T follicular helper cell (primary cell): ENCODE measurements at places on chromosomes 4 and X.

GRCh38 chrX:3653111-3653510 is 60.3 kb downstream of the PRKX start:
- DNase-seq: no peak

GRCh38 chr4:175090116-175090515 is 172.0 kb downstream of the ADAM29 start:
- no peak for DNase-seq

- no peak for DNase-seq
Measured at GRCh38 chr4:76822303-76822702, 75.6 kb downstream of the SOWAHB start.

GRCh38 chrX:13046141-13046855 is 1.9 kb upstream of the FAM9C start:
- no peak for DNase-seq

- no peak for DNase-seq
Measured at GRCh38 chr4:107740381-107740780, 20.3 kb upstream of the PAPSS1 start.

DNA sequence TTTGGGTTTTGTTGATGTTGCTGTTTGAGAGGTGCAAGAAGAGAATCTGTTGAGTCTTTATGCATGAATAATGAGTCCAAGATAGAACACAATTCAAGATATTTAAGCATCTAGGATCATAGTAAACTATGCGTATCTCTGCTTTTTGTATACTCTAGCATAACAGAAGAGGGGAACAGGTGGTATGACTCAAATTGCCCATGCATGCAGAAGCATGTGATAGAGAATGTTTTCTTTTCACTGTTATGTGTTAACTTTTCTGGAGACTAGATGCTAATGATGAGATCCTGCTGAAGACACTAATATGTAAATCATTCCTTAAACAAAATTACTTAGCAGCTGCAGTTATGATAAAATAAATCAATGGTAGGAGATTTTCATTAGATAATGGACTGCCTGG is 165.3 kb upstream of the FTHL17 start:
- no peak for DNase-seq

DNA sequence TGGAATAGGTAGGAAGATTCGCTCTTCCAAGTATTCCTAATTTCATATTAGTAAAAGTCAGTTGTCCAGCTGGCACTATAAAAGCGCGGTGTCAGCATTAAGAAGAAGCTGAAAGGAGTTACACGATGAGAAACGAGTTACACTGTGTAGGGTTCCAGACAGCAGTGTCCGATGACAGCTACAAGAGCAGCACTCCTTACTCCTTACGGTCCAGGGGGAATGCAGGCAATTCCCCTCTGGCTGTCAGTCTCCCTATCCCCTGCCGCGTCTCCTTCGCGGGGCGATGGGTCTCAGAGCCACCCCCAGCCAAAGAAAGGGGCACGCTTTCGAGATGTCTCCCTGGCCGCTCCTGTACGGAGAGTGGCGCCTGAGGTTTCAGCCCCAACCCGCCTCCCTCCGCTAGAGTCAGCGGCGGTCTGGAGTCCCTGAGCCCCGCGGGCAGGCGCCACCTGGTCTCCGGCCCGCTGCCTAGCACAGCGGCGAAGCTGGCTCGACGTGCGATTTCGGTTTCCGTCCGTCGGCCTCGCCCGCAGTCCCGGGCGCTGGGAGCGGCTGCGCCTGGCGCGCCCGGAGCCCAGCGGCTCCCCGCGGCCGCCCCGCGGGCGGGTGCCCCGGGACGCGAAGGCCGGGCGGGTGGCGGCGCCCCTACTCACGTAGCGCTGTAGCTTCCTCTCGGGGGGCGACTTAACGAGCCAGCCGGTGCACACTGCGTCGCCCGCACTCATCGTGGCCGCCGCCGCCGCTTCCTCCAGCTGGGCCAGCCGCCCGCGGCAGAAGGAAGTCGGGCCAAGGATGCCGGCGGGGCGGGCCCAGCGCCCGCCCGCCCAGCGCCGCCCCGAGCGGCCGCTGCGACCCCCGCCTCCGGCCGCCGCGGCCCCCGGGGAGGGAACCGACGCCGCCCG is at the start of gene GAB3:
GAB3 (minus strand) TSS at position 777 of the 902 bp plus-strand sequence; CDS start at position 725, 52 bp downstream.
- DNase-seq: no peak

DNA sequence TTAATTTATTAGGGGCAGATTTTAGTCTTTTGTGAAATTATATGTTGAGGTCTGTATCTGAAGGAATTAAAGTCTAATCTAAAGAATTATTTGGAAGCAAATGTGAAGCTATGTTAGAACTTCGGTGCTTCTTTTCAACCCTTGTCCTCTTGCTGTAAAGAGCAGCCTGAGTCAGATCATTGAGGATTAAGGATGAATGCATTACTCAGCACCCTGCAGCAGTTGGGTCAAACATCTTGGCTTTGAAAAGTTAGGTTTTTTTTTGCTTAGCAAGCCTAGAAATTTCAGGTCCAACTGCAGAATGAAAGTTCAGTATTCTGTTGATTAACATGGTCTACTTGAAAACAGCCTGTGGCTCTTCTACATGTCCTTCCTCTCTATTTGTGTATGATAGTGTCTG is 57.6 kb downstream of the SLC4A4 start:
- no peak for DNase-seq

GRCh38 chrX:74536832-74537371 is 77.5 kb downstream of the RLIM start:
- DNase-seq: no peak

- no peak for DNase-seq
Measured at GRCh38 chr4:8192748-8193738, 6.0 kb upstream of the SH3TC1 start.

- DNase-seq: no peak
Measured at GRCh38 chr4:69714086-69714485, 46.3 kb downstream of the SULT1B1 start.

DNA sequence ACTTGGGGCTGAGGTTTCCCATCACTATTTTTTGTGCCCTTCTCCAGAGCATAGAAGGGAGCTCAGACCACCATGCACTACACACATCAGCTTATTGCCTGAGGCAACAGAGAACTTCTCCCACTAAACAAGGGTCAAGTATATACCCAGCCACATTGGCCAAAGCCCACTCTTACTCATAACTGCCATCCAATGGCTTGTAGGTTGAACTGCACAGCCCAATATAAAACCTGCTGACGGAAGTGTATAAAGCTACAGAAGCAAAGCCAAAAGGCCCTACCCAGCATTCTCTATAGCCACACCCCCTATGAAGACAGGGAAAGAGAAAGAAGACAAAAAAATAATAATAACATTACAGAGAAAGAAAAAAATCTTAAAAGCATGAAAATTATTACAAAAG is 139.7 kb downstream of the LRBA start:
- DNase-seq: no peak

GRCh38 chrX:127764674-127765073 is 287.5 kb downstream of the ACTRT1 start:
- no peak for DNase-seq

GRCh38 chrX:2284601-2285000 is 216.2 kb downstream of the DHRSX start:
- DNase-seq: no peak

- no peak for DNase-seq
Measured at GRCh38 chr4:139501527-139501926, 47.6 kb downstream of the RAB33B start.

GRCh38 chr4:89072921-89073320 is 15.9 kb upstream of the FAM13A start:
- DNase-seq: no peak

GRCh38 chr4:184472614-184473498 is 1.5 kb downstream of the IRF2 start:
- DNase-seq: peak; percentile 16

- DNase-seq: no peak
Measured at GRCh38 chrX:47202316-47202715, 8.7 kb downstream of the UBA1 start.

DNA sequence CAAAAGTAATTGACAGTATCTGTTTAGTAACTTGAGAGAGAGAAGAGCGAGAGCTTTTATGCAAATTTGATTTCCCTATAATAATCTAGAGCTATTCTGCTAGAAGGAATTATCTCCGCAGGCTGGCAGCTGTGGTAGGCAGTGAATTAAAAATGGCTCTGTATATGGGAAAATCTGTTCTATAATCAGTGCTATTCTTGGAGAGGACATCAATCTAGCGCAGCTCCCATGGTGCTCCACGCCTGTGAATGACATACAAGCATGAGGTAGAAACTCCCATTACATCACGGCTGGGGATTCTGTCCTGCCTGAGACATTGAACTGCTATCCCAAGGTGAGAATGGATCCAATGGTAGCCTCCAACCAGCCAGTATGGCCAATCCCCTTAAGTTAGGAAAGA is 179.0 kb downstream of the DHX15 start:
- no peak for DNase-seq

DNA sequence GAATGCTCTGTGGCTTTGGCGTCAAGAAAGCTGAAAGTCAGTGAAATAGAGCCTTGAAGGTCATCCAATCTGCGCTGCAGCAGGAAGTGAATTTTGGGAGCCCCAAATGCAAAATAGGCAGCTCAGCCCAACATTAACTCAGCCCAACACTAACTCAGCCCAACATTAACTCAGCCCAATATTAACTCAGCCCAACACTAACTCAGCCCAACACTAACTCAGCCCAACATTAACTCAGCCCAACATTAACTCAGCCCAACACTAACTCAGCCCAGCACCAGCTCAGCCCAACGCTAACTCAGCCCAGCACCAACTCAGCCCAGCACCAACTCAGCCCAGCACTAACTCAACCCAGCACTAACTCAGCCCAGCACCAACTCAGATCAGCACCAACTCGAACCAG is 71.5 kb downstream of the SORBS2 start:
- no peak for DNase-seq

GRCh38 chr4:2961811-2962441 is 1.3 kb downstream of the NOP14 start:
- DNase-seq: no peak

DNA sequence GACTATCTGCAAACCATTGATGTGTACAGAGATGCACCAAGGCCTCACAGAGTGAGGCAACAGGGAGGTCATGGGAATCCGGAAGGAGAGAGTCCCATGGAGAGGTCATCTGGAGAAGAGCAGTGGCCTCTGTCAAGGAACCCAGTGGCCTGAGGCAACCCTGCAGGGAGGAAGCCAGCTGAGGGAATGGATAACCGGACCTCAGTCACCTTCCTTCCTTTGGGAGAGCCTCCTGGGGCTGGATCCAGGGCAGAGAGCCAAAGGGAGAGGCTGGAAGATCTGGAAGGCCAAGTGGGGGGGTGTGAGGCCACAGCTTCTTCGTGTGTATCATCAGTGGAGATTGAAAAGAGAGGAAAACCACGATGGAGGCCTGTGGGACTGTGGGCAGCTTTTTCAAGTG is 24.3 kb upstream of the CD38 start:
- no peak for DNase-seq

GRCh38 chr4:74635074-74635473 is 159.2 kb downstream of the BTC start:
- DNase-seq: no peak

GRCh38 chr4:188372058-188372457 is 232.8 kb downstream of the TRIML1 start:
- DNase-seq: no peak

GRCh38 chr4:76155979-76156378 is 7.8 kb upstream of the NUP54 start:
- DNase-seq: no peak

- no peak for DNase-seq
Measured at GRCh38 chrX:136584545-136584944, 52.5 kb downstream of the VGLL1 start.

GRCh38 chr4:82225030-82225429 is 148.8 kb downstream of the HNRNPD start:
- no peak for DNase-seq

DNA sequence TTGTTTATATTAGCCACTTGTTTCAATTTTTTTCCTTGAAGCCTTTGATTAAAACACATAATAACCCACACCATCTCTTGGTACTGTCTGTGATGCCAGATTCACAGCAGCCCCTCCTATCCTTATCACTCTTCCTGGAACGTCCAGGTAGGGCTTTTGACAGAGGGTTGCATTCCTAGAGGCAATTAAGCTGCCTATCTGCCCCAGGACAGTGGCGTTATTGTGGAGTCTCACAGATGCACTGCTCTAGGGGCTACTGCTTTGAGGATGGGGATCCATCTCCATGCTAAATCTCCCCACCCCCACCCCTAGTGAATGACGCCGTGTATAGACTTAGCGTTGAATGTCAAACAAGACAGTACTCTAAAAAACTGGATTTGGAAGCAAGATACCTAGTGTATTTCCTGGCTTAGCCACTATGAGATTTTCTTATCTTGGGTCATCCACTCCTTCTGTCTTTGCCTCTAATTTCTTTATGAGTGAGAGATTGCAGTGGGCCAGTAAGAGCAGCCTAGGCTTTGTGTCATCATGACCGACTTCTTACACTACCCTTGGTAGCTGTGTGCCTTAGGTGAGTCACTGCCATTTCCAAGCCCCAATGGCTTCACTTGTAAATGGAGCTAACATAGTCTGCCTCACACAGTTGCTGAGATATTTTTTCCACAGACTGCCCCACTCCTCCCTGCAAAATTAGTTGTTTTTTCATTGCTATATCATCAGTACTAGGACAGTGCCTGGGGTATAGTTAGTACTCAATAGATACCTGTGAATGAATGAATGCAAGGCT is 90.9 kb downstream of the EGF start:
- DNase-seq: no peak

DNA sequence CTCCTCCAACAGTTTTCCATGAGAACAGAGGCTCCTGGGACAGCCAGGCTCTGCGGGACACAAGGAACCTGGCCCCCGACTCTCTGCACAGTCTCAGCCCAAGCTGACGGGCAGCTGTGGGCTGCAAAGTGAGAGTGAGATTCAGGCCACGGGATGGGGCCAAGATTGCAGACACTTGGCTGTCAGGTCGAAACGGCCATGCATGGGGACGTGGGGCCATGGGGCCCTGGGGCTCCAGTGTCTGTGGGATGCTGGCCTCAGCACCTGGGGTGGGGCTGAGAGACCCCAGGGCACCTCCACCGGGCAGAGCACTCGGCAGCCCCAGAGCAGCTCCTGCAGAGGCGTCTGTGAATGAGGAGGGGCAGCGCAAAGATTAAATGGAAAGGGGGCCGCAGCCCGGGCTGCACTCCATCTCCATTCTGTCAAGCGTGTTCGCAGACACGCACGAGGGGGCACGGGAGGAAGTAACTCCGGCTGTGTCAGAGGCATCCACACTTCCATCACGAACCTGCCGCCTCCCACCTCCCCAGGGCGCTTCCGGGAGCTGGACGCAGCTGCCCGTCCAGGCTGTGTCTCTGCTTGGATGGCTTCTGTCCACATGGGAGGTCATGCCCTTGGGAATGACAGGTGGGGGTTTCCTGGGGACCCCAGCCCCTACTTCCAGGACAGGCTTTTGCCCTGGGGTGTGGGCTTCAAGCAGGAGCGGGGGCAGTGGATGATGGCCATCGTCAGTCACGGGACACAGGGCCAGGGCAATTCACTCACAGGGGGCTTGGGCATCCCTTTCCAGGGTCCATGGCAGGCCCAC is 82.8 kb upstream of the NKX1-1 start:
- no peak for DNase-seq

- DNase-seq: no peak
Measured at GRCh38 chr4:181618896-181619295, 624.3 kb upstream of the TENM3 start.
